ENCODE measurements at places on chromosomes 7 and 10.
A peak's percentile ranks its signal among the peaks of the same experiment; 100 is the strongest.

GRCh38 chr7:80403686-80404241 is 108.1 kb downstream of the GNAT3 start:
- DNase-seq, result no peak

GRCh38 chr7:77702513-77702912 is 6.3 kb downstream of the RSBN1L start:
- no peak for DNase-seq

DNA sequence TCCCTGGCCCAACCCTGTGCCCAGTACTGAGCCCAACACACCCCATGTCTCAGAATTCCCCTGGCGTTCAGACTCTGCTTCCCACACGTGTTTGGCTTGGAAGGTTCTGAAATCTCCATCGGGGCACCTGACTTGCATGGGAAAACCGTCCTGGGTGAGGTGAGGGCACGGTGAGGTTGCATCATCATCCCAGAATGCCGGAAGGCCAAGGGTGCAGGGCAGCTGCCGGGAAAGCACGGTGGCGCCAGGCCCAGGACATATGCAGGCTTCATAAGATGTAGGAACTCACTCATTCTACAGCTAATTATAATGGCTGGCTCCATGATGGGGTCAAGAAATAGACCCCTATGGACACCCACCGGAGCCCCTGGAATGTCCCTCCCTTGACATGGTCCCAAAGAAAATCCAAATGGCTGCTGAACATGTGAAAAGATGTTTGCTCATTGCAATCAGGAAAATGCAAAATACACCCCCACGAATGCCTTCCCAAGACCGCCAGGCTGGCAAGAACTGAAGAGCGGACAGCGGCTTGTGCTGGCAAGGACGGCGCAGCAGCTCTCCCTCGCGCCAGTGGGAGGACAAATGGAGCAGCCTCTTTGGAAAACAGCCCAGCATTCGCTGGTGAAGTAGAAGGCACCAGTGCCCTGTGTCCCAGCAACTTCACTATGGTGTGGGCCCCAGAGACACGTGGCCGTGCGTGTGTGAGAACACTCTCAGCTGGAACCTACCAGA is 2.3 kb downstream of the KNDC1 start:
- peak; percentile 86 for DNase-seq

- DNase-seq, result no peak
These were observed 7.8 kb upstream of the KLF6 start for GRCh38 chr10:3792710-3793219.

DNA sequence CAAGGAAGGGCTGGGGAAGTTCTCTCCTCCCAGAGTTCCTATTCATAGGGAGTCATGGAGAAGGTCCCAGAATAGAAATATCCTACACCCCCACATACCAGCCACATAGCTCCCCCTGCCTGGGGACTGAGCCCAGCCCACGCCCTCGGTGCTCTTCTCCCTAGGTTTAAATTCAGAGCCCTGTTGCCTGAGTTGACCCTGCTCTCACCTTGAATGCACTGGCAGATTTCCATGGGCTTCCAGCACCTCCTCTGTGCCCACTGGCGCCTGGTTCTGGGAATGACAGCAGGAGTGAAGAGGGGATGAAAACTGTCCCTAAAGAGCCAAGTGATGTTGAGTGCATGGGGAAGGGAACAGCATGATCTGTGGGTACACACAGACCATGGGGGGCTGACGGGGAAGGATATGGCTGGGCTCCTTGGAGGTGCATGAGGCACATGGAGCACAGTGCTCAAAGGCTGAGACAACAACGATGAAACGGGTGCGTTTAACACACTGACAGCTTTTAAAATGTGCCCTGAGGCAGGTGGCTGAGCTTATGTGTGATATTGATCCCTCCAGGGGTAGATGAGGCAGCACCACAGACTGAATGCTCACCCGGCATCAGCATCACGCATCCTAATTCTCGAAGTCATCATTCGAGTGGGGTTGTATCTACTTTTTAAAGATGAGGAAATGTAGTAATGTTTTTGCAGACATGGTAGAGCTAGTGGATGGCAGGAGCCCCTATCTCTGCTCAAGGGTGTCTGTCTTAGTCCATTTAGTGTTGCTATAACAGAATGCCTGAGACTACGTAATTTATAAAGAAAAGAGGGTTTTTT is 53.7 kb upstream of the IGFBP3 start:
- DNase-seq, result no peak

GRCh38 chr10:77287647-77288120 is 349.9 kb downstream of the KCNMA1 start:
- no peak for DNase-seq

DNA sequence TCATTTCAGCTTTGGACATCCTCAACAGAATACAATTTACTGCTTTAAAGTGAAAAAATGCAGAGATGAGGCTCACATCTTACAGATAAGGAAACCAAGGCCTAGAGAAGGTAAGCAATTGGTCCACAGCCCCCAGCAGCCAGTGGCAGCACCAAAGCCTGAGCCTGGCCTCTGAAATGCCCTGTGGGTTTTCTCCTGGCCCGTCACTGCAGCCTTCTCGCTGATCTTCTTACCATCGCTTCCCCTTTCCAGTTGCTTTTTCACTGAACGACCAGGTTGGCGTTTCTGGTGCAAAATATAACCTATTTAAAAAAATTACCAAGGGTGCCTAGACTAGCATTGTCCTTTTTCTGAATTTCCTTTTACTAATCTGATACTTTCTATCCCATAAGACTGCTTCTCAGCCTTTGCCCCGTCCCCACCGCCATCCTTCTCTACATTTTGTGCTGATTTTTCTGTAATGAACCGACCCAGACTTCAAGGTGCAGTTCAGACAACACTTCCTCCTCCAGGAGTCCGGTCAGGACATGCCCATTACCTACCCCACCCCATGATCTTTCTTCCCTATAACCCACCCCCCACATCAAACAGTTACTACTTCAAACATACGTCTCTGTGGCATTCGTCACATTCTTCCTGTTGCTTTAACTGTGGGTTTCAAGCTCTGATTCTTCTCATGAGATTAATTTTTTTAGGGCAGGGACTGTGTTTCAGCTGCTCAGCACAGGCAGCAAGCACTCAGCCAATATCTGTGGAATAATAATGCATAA is 289.4 kb downstream of the DNAJB6 start:
- DNase-seq, result no peak

DNA sequence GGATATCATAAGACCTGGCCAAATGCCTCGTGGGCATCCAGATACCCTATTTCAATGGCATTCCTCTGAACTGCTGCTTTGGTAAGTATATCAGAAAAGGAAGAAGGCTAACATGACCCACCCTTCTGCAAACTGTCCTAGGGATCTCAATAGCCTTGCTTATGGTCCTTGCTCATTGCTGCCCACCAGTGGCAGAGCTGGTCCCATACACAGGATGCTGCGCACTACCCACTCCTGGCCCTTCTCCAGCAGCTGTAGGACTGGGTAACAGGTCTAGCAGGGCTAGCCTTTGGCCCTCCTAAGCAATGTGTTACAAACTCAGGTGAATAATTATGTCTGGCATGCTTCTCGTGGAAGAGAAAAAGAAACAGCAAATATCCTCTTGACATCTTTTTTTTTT is 72.5 kb downstream of the C10orf90 start:
- DNase-seq, result peak; percentile 28

DNA sequence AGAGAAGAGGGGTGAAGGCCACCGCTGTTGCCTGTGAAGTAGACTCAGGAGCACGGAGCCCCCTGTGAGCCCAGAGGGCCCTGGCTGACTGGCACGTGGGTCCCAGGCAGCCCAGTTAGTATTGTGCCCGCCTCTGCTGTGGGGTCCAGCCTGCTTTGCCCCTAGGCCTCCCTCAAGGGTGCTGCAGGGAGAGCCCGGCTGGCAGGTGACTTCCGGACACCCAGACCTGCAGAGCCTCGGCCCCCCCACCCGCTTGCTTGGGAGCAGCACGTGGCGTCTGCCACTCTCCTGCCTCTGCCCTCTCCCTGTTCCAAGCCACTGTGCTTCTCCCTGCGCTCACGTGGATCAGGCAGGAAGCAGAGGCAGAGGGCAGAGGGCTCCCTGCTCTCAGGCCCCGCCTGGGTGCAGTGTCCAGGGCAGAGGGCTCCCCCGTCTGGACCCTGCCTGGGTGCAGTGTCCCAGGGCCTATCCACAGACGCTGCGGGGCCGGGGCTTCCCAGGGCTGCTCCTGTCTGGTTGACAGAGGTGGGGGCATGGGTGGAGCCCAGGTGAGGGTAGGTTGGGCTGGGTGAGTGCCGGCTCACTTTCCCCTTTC is 88.4 kb downstream of the DNAJB6 start:
- no peak for DNase-seq

DNA sequence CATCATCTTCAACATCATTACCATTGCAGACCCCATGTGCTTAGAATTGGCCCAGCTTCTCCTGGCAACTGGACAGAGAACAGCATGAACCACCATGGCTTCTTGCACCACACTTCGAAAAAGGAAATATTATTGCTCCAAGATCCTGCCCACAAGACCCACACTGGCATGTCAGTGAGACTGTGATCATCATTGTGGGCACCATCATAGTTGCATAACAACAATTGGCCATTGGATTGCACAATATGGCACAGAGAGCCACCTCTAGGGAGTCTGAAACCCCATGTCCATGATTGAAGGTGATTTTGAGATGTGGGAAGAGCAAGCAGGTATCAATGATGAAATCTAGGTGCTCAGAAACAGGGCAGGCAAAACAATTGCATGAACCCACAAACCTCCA is 918.9 kb downstream of the GRID1 start:
- no peak for DNase-seq

GRCh38 chr10:31730776-31731175 is 197.9 kb downstream of the ARHGAP12 start:
- DNase-seq, result no peak

DNA sequence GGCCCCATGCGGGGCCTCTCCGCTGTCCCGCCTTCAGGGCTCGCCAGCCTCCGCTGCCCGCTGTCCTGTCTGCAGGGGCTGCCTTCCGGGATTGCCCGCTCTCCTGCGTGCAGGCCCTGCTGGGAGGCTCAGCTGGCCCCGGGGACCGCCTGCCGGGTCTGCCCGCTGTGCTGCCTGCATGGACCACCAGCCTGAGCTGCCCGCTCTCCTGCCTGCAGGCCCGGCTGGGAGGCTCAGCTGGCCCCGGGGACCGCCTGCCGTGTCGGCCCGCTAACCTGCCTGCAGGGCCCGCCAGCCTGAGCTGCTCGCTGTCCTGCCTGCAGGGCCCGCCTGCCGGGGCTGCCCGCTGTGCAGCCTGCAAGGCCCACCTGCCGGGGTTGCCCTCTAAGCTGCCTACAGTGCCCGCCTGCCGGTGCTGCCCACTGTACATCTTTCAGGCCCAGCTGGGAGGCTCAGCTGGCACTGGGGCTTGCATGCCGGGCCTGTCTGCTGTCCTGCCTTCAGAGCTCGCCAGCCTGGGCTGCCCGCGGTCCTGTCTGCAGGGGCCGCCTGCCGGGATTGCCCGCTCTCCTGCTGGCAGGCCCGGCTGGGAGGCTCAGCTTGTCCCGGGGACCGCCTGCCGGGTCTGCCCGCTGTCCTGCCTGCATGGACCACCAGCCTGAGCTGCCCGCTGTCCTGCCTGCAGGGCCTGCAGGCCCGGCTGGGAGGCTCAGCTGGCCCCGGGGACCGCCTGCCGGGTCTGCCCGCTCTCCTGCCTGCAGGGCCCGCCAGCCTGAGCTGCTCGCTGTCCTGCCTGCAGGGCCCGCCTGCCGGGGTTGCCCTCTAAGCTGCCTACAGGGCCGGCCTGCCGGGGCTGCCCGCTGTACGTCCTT is 165.1 kb downstream of the GLRX3 start:
- no peak for DNase-seq

DNA sequence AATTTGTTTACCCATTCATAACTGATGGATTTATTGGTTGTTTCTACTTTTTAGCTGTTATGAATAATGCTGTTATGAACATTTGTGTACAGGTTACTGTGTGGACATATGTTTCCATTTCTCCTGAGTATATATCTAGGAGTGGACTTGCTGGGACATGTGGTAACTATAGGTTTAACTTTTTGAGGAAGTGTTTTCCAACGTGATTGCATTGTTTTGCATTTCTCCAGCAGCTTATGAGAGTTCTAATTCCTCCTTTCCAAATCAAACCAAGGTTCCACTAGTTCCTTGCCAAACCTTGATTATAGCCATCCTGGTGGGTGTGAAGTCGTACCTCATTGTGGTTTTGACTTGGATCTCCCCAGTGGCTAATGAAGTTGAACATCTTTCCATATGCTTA is 2.6 kb upstream of the PRF1 start:
- DNase-seq, result no peak

DNA sequence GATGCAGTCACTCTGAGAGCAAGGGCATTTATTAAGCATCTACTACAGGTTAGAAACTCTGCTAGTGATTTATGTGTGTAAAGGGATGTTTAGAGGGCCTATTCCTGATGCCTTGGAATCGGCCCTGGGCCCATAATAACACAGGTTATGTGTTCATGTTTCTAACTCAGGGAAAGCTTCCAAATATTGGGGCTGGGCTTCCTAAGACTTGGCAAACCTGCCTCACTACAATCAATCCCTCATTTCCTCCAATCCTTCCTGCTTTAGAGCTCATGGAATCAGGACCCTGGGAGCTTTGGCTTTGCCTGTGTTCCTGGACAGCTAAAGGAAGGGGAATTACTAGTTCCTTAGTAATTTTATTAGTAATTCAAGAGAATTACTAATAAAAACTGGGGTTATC is 148.8 kb downstream of the HIBADH start:
- DNase-seq, result no peak

DNA sequence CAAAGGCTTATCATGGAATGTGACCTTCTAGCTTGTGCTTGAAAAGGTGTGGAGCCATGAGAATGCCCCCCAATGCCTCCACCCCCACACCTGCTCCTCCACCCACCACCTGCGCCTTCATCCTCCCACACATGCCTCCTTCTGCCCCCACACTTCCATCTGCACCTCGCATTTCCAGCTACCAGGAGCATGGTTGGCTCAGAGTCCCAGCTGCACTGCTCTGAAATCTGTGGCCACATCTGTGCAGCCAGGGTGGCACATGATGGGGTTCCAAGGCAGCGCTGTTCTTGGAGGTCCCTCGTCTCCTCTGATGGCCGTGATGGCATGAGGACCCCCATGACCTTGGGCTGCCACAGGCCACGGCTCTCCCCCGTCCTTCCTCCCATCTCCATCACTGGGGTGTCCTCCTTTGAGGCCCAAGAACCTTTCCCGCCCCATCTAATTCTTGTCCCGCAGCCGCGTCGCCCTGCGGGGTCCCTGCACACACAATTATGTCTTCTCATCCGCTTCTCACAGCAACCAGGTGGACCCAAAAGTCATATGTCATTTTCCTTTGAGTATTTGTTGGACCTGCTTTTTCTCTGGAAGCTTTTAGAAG is 40.6 kb upstream of the CNPY1 start:
- no peak for DNase-seq

GRCh38 chr10:43802988-43803696 is 154.5 kb upstream of the ZNF32 start:
- DNase-seq, result no peak

DNA sequence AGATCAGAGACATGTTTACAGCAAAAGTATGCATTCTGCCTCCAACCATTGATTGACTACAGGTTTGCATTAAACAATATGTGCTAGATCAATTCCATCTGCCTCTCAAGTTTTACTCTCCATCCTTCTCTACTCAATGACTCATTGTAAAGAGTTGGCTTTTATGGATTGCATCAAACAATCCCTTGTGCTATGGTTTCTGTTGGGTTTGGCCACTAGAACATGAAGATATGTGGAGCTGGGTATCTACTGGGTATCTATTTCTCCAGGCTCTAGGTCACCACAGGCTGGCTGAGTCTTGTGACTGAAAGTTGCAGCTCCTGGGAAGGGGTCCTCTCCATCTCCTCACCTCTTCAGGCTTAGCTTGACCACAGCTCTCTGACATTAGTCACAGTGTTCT is 204.7 kb downstream of the DGKI start:
- no peak for DNase-seq

All from cerebellar cortex (tissue), 1 donor.